ENCODE measurements at places on chromosomes 6 and 20. TPM values are rescaled to one million over a fixed set of nuclear protein-coding genes. Genes with fewer than 3 reads are reported as not detected.

DNA sequence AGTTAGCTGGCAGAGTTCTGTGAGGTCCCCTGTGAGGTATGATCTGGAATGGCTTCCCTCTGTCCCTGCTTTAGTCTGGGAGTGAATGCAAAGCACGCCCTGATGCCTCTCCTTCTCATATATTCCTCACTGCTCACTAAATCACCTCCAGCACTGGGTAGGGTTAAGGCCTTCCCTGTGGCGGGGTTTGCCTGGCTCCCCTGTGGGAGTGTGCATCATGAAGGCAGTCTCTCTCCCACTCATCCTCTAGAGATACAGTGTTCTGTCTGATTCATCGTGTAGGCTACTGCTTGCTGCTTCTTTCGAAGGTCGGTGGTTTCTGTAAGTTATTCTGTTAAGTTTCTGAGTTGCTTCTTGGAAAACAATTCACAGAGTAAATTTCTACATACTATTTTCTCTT, 420.0 kb upstream of the EYS start:
- H3K27me3 ChIP-seq, result no peaks in the 10 kb centered on the region
- H3K4me3 ChIP-seq, result no peak overlapping the region
- no peaks in the 10 kb centered on the region for H3K4me1 ChIP-seq
- H3K27ac ChIP-seq, result no peak overlapping the region
- DNase-seq, result no peak

DNA sequence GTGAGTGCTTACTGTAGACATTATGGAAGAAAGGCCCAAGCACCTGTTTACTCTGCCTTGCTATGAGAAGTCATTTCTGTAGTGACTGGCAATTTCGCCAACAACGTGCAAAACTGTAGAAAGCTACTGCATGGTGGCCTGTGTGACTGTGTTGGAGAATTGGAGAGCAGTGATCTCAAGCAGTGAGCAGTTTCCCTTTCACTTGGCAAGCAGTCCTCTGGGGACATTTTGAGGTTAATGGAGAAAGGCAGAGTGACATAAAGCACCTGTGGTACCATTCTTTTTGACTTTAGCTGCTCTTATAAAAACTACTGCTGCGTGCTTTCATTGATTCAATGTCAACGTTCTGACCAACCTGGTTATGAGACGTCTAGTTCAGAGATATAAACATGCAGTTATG, 382.6 kb upstream of the JAG1 start:
- H3K27ac ChIP-seq, result no peak overlapping the region
- no peaks in the 10 kb centered on the region for H3K27me3 ChIP-seq
- no peak overlapping the region for H3K4me3 ChIP-seq
- no peaks in the 10 kb centered on the region for H3K36me3 ChIP-seq

- no peaks in the 10 kb centered on the region for H3K36me3 ChIP-seq
- no peak overlapping the region for H3K27ac ChIP-seq
- no peaks in the 10 kb centered on the region for H3K27me3 ChIP-seq
- DNase-seq, result no peak
- no peaks in the 10 kb centered on the region for H3K4me1 ChIP-seq
Observed at GRCh38 chr20:32241807-32242206, 34.1 kb downstream of the POFUT1 start.

CST7 gene
- not detected for total RNA-seq

SUPT3H gene
- 2.0 TPM for total RNA-seq

CCN5 gene
- total RNA-seq, result 32.2 TPM

All from Peyer's patch (tissue), 4 donors.